ENCODE measurements at places on chromosomes 13 and 19. TPM values are rescaled to one million over a fixed set of nuclear protein-coding genes. Genes with fewer than 3 reads are reported as not detected.

ZNF285 gene
- 1.7 TPM for total RNA-seq

ADM5 gene
- total RNA-seq = 6.0 TPM

CEACAM1 gene
- total RNA-seq = 2.4 TPM

ZNF253 gene
- not detected for total RNA-seq

PDE4A gene
- total RNA-seq = 4.5 TPM

ATP1A3 gene
- 4.9 TPM for total RNA-seq

ZNF549 gene
- 2.1 TPM for total RNA-seq

ZNF628 gene
- 7.2 TPM for total RNA-seq

LRRC63 gene
- not detected for total RNA-seq

C5AR1 gene
- total RNA-seq = 2.2 TPM

HSPB6 gene
- not detected for total RNA-seq

SMAD9 gene
- total RNA-seq = 0.05 TPM

CRLF1 gene
- total RNA-seq = 3.1 TPM

OR7C1 gene
- not detected for total RNA-seq

PDX1 gene
- total RNA-seq = 0.08 TPM

DNM2 gene
- total RNA-seq = 58.4 TPM

ACP7 gene
- total RNA-seq = 0.06 TPM

GSX1 gene
- total RNA-seq = not detected

KLHL1 gene
- total RNA-seq = not detected

CPB2 gene
- not detected for total RNA-seq

C13orf42 gene
- total RNA-seq = not detected

ZNF208 gene
- not detected for total RNA-seq

ATP4A gene
- not detected for total RNA-seq

SIGLEC8 gene
- total RNA-seq = not detected

C13orf46 gene
- 0.07 TPM for total RNA-seq

CILP2 gene
- total RNA-seq = 0.18 TPM

ZNF284 gene
- 0.39 TPM for total RNA-seq

SARS2 gene
- total RNA-seq = 58.8 TPM

FOXA3 gene
- total RNA-seq = 0.86 TPM

AXL gene
- total RNA-seq = 107 TPM

FFAR1 gene
- total RNA-seq = not detected

APLP1 gene
- total RNA-seq = 93.4 TPM

ACOD1 gene
- total RNA-seq = not detected

ZNF844 gene
- total RNA-seq = not detected

PNMA8B gene
- total RNA-seq = not detected

MEF2B gene
- total RNA-seq = 0.44 TPM

CXCL17 gene
- total RNA-seq = not detected

CYP2A6 gene
- total RNA-seq = not detected

UPK1A gene
- 0.65 TPM for total RNA-seq

TLE6 gene
- total RNA-seq = 5.8 TPM

ELSPBP1 gene
- not detected for total RNA-seq

TICAM1 gene
- total RNA-seq = 9.7 TPM

CYP4F8 gene
- not detected for total RNA-seq

HCST gene
- total RNA-seq = 0.28 TPM

TEX29 gene
- total RNA-seq = not detected

CEACAM7 gene
- total RNA-seq = 0.17 TPM

KLK15 gene
- not detected for total RNA-seq

ZNF442 gene
- total RNA-seq = not detected

UBE2L5 gene
- total RNA-seq = not detected

ENOX1 gene
- total RNA-seq = 1.6 TPM

PSG6 gene
- not detected for total RNA-seq

Data from A549 treated with GW870086 at 1 μM for 4 hours (cell line).